ENCODE measurements at places on chromosomes 3 and 15.

DNA sequence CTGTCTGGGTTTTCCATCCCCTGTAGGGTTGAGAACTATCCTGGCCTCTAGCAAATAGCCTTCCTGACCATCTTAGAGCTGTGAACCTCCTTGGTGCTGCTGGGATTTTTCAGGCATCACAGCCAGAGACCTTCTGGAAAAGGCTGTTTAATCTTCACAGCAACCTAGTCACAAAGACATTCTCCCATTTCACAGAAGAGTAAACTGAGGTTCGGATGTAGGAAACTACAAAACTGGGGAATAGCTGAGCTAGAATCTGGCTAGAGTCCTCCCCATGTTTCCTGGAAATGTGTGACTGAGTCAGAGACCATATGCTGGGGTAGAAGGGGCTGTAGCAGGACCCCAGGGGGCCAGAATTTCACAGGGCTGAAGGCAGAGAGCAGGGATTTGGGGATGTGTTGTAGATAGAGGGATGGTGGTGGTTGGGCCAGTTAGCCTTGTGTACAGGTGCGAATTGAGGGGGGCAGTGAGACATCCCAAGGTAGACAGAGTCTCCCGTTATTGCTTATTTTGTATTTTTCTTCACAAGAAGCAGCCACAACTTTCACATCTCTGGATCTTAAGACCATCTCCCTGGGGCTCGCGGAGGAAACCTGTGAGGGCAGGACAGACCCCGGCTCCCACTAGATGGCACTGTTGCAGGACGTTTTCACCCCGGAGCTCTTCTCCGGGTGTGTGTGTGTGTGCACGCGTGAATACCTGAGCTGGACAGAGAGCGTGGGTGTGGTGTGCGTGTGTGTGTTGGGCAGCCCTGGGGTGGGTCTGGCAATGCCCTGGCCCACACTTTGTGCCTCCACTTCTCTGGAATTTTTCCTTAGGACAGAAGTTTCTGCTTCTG, 66.9 kb upstream of the PRR23C start:
- peak; percentile 66 for DNase-seq

DNA sequence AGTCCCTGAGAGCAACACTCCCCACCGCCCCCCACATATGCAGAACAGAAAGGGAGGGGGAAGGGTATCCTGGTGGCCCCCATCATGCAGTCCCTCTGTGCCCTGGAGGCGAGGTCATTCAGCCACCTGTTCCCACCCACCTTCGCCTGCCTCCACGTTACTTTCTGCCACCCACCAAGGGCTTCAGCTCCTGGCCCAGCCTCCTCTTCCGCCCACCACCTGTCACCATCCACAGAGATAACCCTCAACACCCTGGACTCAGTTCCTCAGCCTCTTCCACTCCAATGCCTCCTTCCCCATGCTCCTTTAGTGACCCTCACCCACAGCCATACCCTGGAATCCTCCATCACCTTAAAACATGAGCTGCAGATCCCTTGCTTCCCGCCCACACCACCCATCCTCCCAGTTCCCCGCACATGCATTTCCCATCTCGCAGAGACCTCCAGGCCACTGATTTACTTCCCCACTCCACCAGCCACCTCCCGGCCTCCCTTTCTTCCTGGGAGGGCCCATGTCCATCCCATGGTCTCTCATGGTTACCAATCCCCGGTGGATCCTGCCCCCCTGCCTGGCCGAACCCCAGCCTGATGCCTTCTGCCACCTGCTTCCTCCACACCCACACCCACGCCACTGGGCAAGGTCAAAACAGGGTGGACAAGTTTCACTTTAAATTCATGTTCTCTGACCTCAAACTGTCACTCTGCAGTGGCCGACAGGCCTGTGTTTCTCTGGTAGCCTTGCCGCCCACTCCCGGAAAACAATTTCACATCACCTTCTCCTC, 18.2 kb downstream of the HOMER2 start:
- DNase-seq = no peak

DNA sequence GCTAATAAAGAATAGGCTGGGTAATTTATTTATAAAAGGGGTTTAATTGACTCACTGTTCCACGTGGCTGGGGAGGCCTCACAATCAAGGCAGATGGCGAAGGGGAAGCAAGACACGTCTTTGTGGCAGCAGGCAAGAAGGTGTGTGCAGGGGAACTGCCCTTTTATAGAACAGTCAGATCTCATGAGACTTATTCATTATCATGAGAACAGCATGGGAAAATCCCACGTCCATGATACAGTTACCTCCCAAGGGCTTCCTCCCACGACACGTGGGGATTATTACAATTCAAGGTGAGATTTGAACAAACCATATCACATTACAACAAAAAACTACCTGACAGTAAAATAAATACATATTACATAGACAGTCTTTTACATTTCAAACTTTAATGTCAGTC, 414.9 kb downstream of the NAALADL2 start:
- no peak for DNase-seq

GRCh38 chr3:4756855-4757574, 222.2 kb upstream of the BHLHE40 start:
- DNase-seq = no peak

DNA sequence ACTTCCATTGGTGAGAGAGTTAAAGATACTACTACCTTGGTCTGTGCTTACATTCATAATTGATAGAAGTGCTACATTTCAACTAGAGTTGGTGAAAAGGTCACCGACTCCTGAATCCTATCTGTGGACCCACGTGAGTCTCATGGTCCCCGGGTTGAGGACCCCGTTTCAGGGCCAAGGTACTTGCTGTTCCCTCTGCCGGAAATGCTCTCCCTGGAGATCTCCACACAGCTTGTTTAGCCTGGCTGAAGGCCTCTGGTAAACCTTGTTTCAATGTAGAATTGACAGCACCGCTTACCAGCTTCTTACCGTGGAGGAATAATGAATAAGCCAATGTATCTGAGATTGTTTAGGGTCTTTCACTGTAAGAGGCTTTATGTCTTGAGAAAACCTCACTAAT, 226.0 kb upstream of the GOLGA6L4 start:
- DNase-seq = no peak

GRCh38 chr3:59213860-59214259, 164.0 kb upstream of the CFAP20DC start:
- DNase-seq = no peak

Data from fibroblast of mammary gland (primary cell).